Cardiac septum (tissue), 1 donor: ENCODE measurements at places on chromosomes 1 and 21. TPM values are rescaled to one million over a fixed set of nuclear protein-coding genes. Genes with fewer than 3 reads are reported as not detected.

DNA sequence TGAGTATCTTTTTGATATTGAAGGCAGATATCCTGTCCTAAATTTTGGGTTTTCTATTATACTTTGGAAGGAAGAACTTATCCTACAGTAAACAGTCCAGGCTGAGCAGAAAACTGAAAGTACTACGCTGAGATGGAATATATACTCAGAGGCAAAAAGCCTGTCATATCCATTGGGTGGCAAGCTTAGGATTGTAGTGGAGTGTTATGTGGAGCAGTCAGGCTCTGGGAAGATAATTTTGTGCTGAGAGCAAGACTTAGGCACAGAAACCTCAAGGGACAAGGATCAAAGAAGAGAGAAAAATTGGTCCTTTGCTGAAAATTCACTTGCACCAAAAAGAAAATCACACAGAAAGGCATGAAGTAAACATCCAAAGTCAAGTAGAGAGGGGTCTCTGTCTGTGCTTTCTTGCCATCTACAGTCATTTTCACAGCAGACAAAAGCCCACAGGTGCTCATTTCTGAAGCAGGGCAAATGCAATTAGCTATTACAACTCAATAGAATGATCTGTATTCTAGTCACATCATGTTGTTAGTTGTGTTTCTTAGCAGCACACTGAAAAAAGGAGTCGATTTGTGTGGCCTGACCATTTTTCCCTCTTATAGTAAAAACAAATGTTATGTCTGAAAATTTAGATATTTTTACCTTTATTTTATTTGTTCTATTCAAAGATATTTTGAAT, 38.5 kb downstream of the CRB1 start:
- no peak for DNase-seq

Gene FNDC10
- total RNA-seq: 1.7 TPM

Gene UROD
- 70.3 TPM for total RNA-seq

GRCh38 chr21:16851054-16851453, 661.8 kb upstream of the CXADR start:
- no peak for DNase-seq

DNA sequence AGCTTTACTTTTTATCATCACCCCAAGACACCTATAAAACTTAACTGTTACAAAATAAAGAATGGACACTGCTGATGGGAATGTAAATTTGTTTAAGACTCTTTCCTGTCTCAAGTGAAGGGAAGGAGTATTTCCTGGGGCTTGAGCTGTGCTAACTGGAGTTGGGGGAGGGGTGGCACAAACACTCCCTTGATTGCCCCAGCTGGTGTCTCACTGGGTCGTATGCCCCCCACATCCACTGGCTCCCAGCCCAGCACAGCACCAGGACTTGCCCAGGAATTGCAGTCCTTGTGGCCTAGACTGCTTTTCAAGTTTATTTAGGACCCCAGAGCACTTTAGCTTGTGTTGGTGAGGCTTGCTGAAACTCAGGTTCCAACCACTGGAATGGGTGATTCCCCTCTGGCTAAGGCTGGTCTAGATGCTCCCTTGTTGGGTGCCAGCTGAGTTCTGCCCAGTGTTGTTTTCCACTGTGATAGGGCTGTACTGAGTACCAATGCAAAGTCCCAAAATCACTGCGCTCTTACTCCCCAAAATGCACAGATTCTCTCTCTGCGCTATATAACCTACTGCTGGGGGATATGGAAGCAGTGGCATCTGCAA, 49.1 kb upstream of the DR1 start:
- no peak for DNase-seq

Gene ETV3L
- not detected for total RNA-seq

Gene CYB5RL
- 5.7 TPM for total RNA-seq

DNA sequence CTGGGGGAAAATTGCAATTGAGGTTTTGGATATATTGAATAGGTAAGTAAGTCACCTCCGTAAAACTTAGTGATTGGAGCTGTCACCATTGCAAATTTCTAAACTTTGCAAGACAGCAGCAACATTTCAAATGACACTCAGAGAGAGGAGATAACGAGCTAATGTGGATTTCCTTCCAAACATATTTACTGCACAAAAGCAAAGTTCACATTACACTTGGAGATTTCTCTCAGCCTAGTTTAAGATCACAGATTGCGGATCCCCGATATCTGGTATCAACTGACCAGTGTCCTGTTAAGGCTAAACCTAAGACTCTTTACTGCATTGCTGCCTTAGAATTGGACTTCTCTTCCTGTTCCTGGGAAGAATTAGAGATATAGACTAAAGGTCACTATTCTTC, 47.5 kb downstream of the ZNF697 start:
- no peak for DNase-seq

Gene SHISAL2A
- not detected for total RNA-seq

DNA sequence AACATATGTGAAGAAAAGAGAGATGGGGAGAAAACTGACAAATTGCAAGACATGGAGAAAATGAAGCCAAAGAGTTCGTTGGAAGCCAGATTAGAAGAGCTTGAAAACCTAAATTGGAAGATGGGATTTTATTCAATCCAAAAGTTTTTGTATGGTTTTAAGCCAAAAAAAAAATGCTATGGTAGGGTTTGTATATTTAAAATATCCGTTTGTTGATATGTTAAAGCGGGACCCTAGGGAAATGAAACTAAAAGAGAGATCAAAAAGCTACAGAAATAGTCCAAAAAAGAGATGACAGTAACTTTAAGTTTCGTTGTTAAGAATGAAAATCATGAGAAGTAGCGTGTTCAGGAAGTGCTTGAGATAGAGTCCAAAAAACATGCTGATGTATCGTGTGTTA, 617.7 kb upstream of the ADGRL2 start:
- no peak for DNase-seq

Gene PALMD
- total RNA-seq: 67.0 TPM

DNA sequence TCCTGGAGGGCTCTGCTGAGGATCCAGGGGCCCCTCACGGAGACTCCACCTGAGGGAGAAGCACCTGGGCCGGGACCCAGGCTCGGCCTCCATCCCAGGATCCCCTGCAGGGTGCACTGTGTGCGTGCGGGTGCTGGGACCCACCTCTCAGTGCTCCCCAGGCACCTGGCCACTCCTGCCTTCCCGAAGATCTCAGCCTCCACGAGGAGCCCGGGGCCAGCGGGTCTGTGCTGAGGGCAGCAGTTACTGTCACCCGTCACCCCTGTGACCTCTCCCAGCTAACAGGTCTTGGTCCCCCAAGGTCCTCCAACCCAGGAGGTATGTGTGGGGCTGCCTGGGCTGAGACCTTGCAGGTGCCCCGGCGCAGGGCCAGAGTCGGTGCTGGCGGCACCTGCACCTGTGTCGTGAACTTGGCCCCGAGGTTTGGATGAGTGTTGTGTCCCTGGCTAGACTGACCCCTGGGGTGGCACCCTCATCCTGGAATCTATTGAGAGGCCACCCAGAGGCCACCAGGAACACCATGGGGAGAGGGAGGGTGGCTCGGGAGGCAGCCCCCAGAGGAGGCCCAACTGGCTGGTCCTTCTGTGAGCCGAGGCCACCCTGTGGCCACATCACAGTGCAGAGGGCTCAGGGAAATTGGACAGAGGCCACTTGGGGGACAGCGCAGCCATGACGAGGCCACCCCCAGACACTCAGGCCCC, 17.7 kb downstream of the MORN1 start:
- peak; percentile 63 for DNase-seq

Gene FLG2
- total RNA-seq: not detected

DNA sequence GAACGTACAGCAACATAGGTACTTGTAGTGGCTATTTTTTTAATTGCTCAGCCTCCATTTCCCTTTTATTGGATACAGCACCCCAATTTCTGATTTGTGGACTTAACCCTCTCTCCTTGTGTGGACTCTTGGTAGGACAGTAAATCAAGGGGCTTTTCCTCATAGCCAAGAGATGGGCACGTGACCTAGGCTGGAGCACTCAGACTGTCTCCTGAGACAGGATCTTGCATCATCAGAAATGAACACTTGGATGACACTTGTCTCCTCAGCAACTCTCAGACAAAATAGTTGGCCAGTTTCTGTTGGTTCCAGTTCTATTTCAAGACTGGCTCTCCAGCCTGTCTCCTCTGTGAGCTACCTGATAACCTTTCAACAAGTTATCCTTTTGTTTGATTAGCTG, 112.9 kb upstream of the ZNF678 start:
- DNase-seq: no peak

Gene CHIA
- total RNA-seq: not detected

Gene PANK4
- 37.1 TPM for total RNA-seq

Gene MANEAL
- total RNA-seq: 2.1 TPM

Gene PLPPR5
- not detected for total RNA-seq

DNA sequence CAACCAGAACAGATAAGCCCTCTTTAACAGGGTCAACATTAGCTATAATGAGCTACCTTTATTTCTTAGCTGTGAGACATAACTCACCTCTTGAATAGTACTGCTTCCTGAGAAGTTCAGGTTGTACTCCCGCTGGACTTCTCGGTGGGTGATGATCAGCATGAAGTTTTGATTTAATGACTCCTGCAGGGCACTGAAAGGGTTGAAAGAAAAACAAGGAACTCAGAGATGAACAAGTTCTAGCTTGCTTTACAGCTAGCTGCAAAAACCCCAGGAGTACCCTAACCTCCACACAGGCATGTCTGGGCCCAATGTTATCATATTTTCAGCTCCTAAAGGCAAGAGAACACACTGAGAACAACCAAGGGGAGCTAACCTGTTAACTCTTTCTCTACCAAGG, 254.4 kb downstream of the FAF1 start:
- DNase-seq: no peak

GRCh38 chr1:243505986-243506689, 250.3 kb downstream of the SDCCAG8 start:
- DNase-seq: no peak

Gene WNT3A
- total RNA-seq: not detected

DNA sequence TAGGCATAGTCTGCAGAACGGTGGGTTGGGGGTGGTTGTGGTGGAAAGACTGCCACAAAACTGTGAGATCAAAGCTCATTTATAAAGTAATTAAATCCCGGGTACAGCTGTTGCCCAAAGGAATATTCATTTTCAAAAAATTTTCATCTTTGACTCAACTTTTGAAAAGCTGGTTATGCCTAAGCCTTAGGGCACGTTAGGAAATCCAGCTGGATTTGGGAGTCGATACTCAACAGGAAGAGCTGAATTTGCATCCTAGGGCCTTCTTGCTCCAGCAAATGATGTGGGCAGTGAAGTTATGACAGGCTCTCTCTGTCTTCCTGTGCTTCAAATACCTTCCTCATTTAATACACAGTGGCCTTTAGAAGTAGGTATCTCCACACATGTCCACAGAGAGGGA, 31.7 kb downstream of the ZP4 start:
- DNase-seq: no peak

GRCh38 chr1:72182859-72183258, 99.5 kb downstream of the NEGR1 start:
- no peak for DNase-seq

- no peak for DNase-seq
Measured at GRCh38 chr21:21000591-21001175, 2.5 kb downstream of the NCAM2 start.

Gene RIPPLY3
- total RNA-seq: not detected

DNA sequence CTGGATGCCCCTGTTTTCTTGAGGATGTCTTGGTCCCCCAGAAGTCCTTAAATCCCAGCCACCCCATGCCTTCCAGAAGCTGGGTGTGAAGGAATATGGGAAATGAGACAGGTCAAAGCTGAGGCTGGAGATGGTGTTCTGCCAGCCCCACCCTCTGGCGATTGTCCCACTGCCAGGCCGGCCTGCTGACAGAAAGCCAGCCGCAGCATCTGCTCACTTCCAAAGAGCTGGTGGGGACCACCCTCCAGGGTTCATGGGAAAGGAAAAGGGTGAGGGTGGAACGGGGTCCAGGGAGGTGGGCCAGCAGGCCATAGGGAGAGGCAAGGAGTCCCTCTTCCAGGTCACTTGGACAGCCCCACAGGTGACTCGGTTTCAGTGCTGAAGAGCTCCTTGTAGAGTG, 1.9 kb upstream of the LINGO4 start:
- DNase-seq: no peak

GRCh38 chr1:54927472-54928240, 40.7 kb upstream of the DHCR24 start:
- no peak for DNase-seq

- DNase-seq: no peak
Measured at GRCh38 chr1:85325920-85326319, 49.5 kb upstream of the BCL10 start.

DNA sequence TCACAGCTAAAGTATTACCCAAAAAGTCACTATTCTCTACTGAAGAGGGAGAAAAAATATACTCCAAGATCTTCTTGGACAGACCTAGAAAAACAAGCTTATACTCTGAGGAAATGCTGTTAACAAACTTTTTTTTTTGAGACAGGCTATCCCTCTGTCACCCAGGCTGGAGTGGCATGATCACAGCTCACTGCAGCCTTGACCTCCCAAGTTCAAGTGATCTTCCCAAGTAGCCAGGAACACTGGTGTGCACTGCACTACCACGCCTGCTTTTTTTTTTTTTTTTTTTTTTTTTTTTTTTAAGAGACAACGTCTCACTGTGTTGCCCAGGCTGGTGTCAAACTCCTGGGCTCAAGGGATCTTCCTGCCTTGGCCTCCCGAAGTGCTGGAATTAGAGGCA, 17.3 kb downstream of the GLRX2 start:
- no peak for DNase-seq
